ENCODE measurements at places on chromosomes 7 and 10.

GRCh38 chr7:134823400-134823799, 44.0 kb downstream of the CALD1 start:
- peak; percentile 74 for DNase-seq

DNA sequence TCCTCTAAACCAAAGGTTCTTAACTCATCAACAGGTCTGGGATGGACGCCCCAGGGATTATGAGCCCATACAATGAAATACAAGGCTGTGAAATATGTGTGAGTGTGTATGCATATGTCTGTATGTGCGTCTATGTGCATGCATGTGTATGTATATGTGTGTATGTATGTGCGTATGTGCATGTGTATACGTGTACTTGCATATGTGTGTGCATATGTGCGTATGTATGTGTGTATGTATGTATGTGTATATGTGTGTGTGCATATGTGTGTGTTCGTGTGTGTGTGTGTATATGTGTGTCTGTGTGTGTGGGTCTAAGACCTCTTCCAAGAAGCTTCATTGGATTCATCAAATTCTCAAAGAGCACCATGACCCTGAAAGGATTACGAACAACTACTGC, 112.3 kb downstream of the SFMBT2 start:
- no peak for DNase-seq

DNA sequence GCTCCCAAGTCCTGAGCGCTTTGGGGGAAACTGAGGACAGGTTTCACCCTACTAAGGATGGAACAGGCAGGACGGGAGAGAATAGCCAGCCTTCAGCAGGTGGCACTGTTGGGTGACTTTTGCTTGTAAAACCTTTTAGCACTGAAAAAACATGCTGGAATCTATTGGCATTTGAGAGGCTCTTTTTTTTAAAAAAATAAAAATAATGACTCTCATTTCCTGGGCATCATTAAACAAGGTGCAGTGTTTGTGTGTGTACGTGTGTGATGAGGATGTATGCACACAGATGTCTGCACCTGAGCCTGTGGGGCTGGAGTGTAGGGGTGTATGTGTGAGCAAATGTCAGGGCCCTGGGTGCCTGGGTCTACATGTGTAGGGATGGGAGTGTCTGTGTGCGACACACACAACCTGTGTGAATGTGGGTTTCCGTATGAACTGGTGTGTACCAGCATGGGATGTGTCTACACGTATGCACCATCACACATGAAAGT, 177.9 kb downstream of the RPS24 start:
- peak; percentile 24 for DNase-seq

DNA sequence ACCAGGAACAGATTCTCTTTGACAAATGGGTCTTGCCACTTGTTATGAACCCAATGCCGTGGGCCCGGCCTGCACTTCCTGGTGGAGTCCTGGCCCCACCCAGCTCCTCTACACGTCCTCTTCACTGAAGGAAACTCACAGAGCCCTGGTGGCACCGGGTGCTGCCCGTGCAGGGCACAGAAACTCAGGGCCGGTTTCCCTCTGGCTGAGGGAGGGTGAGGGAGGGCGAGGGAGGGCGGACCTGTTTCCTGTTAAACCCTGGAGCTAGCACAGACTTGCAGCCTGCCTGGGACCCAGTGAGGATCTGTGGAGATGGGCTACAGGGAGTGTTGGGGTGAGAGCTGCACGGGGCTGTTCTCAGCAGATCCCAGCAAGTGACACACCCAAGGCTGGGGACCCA, 596.3 kb downstream of the PTPRN2 start:
- no peak for DNase-seq

- peak; percentile 89 for DNase-seq
Measured at GRCh38 chr7:31735991-31736982, 49.3 kb downstream of the PPP1R17 start.
